ENCODE measurements at places on chromosomes 3 and 15.

GRCh38 chr3:189269365-189269764, 97.6 kb downstream of the TPRG1 start:
- DNase-seq = no peak

- DNase-seq = no peak
These were observed 34.0 kb upstream of the CCK start for GRCh38 chr3:42300013-42300412.

DNA sequence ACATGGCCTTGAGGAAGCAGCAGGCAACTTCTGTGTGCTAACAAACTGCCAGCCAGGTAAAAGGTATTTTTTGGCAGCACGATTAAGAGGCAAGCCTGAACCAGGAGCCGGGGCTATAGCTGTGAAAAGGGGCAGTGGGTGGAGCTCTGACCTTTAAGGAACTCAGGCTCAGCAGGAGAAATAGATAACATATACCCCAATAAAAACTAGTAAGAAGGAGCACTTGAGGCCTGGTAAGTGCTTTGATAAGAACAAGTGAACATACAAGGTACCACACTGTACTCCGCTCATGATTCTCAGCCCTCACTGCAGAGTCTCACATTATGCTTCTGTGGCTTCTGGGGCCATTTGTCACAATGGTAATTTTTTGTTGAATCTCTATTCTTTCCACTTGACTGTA, 5.4 kb downstream of the FYCO1 start:
- DNase-seq = no peak

DNA sequence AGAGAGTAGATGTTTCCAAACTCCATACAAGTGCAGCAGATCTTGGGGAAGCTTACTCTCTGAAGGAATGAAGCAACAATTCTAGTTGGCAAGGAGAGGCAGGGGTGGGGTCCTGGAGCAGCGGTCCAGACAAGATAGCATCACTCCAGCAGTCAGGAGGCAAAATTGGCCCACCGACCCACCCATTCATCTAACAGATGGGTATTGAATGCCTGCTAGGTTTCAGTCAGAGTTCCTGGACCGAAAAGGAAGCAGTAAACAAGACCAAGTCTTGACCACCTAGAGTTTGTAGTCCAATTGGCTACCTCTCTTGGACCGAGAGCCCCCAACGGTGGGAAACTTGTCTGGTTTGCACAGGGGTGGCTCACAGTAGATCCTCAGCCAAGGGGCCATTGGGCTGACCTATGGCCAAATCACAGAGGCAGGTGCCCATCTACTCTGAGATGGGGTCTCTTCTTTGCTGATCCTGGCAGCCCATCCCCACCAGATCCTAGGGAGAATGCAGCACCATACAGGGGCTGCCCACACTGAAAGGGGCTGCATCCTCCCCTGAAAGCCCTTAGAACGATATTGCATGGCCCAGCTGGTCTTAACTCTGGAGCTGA, 74.3 kb downstream of the CORO2B start:
- no peak for DNase-seq

DNA sequence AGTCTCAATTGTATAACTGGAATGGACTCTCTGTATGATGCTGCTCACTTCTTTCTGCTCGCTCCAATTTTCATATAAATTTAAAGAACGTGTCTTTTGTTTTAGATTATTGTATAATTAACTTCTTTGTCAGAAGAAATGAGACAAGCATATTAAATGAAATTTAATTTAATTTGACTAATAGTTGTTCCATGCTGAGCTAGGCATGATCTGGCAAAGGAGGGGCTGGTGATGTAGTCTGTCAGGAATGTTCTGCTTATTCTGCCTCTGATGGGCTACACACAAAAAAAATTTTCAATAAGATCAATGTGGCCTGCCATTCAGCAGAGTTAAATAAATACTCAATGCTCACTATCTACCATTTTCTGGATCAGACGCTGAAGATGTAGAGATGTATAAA, 208.4 kb upstream of the CD96 start:
- DNase-seq = no peak
